Hepatocyte (in vitro differentiated cells): ENCODE measurements at places on chromosomes 16 and 17.
A peak's percentile ranks its signal among the peaks of the same experiment; 100 is the strongest.

DNA sequence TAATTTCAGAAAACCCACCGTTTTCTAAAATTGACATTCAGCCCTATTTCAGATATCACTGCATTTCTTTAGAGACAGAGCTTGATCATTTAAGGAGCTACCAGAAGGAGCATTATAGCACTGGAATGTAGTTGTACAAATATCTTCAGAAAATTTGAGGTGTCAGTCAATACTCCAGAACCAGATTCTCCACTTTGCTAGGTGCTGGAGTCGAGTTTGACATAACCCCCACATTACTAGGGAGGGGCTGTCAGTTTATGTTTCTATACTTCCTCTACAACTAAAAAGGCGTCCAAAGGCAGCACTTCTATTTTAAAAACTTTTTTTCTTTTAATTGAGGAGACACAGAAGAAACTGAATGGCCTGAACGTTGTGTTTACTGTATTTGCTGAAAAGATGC, 892 bp upstream of the KIAA0513 start:
- DNase-seq = no peak

- DNase-seq = no peak
These were observed 8.5 kb downstream of the TUBG1 start for GRCh38 chr17:42617956-42618431.

GRCh38 chr17:71315568-71315967, 805.3 kb upstream of the SOX9 start:
- no peak for DNase-seq

DNA sequence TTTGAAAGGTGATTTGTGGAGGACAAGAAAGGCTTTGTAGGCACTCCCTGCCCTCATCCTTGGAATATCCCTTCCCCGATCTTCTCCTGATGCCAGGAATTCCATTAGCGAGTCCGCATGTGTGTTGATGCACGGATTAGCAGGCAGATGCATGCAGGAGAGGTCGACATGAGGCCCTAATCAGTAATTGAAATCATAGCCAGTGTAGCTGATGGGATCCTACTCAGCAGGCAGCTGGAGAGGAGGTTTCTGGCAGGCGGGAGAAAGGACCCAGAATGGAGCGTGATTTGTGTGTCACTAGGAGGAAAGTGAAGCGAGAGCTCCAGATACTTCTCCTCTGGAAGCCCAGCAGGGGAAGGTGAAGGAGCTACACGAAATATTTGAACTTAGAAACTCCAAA, 196.3 kb upstream of the CDH11 start:
- no peak for DNase-seq

DNA sequence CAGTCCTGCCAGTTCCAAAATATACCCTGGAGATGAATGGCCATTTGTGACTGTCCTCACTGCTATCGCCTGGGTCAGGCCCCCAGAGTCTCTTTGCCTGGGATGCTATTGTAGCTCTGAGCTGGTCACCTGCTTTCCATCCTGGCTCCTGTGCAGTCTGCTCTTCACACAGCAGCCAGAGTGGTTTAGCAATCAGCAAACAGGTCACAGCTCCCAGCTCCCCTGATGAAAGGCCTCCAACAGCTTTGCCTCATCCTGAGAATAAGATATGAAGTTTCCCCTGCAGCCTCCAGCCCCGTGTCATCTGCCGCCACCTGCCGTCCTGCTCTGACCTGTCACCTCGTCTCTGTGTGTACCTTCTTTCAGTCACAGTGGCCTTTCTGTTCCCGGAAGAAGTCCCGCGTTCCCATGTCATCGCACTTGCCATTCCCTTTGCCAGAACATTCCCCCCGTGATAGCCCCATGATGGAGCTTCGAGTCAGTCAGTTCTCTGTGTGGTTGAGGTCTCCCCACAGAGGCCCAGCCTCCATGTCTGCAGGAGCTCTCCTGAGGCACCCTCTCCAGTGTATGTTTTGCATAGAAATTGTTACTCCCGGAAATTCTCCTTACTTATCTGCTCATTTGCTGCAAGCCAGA, 281.5 kb downstream of the SNX29 start:
- DNase-seq = peak; percentile 67

- no peak for DNase-seq
These were observed 815 bp downstream of the ATAD5 start for GRCh38 chr17:30832438-30833124.

DNA sequence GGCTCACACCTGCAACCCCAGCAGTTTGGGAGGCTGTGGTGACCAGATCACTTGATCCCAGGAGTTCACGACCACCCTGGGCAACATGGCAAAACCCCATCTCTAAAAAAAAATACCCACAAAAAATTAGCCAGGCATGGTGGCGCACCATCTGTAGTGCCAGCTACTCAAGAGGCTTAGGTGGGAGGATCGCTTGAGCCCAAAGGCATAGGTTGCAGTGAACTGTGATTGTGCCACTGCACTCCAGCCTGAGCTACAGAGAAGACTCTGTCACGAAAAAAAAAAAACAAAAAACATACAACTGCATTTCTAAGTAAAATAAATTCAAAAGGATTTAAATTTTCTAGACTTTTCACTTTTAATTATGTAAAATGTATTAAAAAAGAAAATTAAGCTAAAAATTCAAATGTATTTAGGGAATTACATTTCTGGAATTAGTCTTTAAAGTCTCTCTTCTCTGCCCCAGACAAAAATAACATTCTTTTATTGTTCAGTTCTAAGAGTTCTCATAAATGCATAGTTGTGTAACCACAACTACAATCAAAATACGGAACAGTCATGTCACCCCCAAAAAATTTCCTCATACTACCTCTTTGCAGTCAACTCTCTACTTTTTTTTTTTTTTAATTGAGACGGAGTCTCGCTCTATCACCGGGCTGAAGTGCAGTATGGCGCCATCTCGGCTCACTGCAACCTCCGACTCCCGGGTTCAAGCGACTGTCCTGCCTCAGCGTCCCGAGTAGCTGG, 14.1 kb downstream of the FAM222B start:
- no peak for DNase-seq

DNA sequence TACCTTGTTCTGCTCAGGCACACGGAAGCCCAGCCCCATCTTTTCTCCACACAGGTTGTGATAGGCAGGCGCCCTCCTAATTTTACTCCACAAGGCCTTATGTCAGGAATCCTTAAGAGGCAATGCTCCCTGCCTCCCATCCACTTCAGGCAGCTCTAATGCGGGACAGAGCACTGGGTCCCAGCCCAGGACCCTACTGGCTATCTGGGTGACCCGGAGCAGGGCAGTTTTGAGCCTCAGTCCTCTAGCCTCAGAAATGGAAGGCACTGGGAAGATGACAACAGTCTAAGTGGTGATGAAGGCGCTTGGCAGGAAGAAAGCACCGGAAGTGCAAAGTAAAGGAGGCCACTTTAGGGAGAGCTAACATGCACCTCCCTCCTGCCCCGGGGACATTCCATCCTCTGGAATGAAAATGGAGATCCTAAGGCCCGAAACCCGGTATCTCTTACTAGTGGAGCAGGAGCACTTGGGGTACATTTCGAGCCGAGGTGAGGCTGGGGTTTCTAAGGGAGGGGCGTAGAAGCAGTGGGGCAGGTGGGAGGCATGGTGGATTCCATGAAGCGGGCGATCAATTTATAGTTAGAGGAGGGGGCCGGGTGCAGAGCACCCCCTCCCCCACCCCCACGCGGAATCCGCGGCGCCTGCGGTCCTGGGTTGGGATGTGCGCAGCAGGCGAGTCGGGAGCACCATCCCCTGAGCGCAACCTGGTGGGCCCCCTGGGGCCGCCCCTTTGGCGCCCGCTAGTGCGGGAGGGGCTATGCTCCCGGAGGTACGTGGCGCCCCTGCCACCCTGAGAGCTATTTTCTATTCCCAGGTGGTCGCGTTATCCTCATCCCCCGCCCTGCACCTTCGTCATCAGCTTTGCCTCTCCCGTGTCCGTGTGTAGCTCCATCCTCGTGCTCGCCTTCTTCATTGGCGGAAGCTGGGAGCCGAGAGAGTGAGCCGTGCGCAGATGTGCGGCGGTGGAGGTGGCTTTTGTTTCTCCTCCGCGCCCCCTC, 4.9 kb downstream of the MT1F start:
- DNase-seq = no peak
